ENCODE measurements at places on chromosomes 7 and 10.
A peak's percentile ranks its signal among the peaks of the same experiment; 100 is the strongest.

- no peak for DNase-seq
Measured at GRCh38 chr7:35241436-35241835, 12.5 kb downstream of the TBX20 start.

DNA sequence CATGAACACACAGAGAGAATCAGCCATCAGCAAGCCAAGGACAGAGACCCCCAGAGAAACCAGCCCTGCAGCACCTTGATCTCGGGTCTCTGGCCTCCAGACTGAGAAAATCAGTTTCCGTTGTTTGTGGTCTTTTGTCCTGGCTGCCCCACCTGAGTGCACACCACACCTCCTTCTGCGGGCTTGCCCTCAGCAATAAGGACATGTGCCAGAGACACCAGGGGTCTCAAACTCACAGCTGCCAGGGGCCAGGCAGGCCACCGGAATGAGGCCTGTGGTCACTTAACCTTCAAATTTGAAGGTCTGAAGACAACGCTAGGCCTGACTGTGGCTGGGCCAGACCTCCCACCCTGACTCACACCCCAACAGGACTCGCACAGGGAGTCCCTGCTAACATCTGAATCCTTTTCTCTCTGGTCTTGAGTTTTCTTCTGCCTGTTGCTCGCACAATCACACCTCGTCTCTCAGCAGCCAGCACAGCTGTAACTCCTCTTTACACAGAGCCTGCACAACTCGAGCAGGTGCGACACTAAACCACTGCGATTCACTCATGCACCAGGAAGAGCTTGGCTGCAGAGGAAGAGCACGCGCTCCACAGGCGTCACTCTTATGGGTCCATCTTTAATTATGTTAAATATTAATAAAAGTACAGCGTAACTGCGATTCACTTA, 86.2 kb downstream of the CHST15 start:
- DNase-seq, result no peak

DNA sequence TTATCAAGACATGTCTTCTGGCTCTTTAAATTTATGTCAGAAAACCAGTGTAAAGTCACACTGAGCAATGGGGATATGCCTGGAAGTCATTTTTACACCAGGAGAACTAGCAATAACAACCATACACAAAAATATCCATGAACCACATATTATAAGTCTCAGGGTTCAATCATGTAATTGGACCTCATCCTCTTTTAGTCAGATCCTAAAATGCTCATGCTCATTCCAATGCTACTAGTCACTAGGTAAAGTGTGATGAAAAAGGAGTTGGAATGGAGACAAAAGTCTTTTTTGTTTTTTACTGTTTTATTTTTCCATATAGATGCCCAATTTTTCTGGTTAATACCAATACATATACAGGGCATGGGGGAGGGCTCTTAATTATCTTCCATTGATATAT, 306.1 kb downstream of the DGKB start:
- peak; percentile 14 for DNase-seq

GRCh38 chr7:105940109-105940508, 23.0 kb upstream of the CDHR3 start:
- DNase-seq, result no peak

DNA sequence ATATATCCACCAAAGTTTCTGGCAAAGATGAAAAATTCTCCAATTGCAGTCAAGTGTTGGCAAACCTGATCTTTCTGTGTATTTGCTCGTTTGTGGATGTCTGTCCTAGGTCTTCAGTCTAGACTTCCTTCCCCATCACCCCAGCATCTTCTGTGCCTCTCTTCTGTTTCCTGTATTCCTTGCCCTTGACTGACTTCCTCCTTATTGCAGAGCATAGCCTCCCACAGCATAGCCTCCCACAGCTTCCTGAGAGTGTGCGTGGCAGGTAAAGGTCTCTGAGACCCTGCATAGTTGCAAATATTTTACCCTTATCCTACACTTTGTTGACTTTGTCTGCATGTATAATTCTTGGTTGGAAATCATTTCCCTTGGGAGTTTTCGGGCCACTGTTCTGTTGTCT, 18.4 kb downstream of the SLC18A2 start:
- no peak for DNase-seq

DNA sequence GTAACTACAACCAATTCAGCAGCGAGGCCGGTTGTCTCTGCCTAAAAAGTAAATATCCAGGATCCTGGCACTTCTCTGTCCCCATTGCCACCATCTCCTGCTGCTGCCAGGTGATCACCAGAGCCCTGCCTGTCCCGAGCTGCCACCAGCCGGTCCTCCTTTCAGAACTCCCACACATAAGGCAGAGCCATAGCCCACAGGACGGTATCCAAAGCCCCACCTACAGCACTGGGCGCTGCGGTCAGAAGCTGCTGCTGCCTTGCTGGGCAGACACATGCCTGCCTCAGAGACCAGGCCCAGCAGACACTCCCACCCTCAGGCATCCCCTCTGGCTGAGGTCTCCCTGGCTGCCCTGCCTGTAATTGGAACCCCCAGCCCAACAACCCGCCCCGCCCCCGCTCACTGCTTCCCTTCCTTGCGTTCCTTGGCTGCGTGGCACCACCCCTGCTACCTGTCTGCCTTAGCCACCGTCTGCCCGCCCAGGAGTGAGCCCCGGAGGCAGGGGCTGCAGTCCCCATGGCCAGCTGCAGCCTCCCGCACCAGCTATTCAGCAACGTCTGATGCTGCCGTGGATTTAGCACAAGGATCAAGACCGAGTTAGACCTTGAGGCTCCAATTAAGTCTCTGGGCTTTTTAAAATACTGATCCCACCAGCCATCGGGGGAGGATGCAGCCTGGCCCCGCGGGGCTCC, 100.7 kb downstream of the CYTH3 start:
- no peak for DNase-seq

GRCh38 chr7:156556083-156556482, 84.5 kb upstream of the RNF32 start:
- no peak for DNase-seq

- DNase-seq, result no peak
Measured at GRCh38 chr7:15464667-15465121, 97.1 kb downstream of the AGMO start.

DNA sequence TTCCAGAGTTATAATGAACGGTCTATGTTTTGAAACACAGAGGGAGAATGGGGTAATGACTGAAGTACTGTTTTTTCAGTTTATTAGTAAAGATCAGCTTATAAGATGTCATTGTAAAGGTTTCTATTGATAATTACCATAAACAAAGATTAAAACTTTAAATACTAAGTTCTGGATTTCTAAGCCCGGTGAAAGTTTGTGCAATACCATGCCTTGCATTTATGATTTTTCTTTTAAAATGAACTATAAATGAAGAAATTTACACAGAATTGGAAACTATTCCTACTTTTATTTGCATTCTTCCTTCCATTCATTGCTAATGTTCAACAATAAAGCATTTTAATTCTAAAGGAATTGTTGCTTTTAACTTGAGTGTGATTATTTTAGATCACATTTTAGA, 4.9 kb downstream of the MEOX2 start:
- DNase-seq, result no peak

DNA sequence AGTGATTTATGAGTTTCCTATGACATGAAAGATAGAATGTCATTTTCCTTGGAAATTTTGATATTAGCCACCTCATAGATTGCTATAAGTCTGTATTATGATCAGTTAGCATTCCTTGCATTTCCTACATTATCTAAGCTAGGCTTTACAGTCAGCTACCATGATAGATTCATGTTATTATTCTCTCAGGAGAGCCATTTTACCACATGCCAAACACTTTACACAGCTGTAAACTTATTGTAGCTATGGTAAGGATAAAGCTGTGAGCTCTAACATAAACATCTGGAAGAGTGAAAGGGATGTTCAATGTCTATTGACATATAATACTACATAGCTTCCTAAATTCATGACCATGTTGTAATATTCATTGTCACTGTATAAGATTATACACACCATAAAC, 608.0 kb downstream of the PHTF2 start:
- DNase-seq, result no peak

DNA sequence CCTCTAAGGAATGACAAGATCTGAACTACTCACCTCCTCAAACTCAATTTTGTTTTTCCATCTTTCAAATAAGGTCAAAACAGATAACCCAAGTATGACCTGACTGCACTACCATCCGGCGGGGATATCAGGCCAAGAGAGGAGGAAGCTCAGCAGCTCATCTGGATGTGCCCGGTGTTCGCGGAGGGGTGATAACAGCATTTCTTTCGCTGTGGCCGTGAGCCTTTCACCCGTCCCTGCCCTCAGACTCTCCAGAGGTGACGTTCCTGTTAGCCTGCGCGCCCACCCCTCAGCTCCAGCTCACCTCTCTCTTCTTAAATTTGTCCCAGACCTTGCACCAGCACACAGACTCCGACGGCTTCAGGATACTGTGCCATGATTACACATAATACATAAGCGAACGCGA, 526 bp downstream of the ZNF248 start:
- peak; percentile 64 for DNase-seq

DNA sequence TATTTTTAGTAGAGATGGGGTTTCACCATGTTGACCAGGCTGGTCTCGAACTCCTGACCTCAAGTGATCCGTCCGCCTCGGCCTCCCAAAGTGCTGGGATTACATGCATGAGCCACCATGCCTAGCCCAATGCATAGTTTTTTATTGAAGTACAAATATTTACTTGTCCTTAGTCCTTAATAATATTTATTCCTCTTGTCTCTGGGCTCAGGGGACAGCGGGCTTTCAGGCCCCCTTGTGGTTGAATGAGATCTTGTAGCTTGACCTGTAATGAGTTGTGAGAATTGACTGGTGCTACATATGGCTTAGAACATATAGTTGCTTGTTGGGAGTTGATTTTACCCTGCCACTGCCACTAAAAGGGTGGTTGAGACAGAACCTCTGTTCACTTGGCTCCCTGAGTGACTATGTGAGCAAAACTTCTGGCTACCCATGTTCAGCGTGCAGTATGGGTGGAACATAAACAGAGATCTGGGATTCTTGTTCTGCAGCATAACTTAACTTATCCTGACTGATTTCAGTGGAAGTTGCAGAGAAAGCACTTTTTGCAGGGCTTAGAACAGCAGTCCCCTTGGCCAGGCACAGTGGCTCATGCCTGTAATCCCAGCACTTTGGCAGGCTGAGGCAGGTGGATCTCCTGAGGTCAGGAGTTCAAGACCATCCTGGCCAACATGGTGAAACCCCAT, 14.9 kb downstream of the CCL26 start:
- peak; percentile 43 for DNase-seq

DNA sequence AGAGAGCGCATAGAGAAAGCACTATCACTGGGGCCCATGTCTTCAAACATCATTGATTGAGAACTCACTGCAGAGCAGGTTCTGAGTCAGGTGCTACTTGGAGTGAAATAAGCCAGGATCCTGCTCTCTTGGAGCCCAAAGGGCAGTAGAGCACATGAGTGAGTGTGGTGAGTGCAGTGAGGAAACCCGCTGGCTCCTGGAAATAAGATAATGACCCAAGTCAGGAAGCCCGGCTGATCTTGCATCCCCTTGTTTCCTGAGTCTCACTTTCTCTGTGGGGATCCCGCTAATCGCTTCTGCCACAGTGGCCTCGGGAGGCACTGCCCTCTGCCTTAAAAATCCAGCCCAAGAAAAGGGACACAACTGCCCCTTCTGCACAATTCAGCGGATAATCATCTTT, 7.1 kb upstream of the FAM107B start:
- DNase-seq, result no peak

GRCh38 chr10:47362199-47362598, 14.0 kb downstream of the RBP3 start:
- DNase-seq, result no peak

- DNase-seq, result no peak
Measured at GRCh38 chr10:69317626-69318105, 39.4 kb downstream of the HK1 start.

- DNase-seq, result no peak
Measured at GRCh38 chr10:47311193-47311931, 10.9 kb upstream of the GDF2 start.

GRCh38 chr7:35971133-35971891, 170.5 kb downstream of the SEPTIN7 start:
- no peak for DNase-seq

DNA sequence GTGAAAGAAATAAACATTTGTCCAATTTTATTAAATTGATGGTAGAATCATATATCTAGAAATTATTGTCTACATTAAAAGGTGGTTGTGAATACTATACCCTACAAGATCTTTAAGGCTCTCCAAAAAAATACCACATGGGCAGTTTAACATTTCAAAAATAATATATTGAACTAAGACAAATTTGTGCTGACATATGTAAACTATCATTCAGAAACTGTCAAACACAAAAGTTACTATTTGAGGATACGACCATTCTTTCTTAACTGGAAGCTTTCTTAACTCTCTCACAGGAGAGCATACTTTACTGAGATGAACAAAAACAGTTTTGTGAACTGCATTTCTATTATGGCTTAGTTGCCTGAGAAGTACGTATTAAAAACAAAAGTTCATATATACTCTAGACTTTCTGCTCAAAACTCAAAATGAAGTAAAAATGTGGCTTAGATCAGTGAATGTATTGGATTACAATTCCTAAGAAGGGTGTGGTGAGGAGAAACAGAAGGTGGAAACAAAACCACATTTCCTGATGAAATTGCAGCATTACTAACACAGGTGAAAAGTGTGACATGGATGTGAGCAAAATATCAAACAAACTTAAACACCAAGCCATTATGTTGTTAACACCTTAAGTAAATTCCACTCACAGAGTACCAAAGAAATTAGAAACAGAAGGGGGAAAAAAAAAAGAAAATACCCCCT, 138.5 kb downstream of the SEMA3A start:
- no peak for DNase-seq

DNA sequence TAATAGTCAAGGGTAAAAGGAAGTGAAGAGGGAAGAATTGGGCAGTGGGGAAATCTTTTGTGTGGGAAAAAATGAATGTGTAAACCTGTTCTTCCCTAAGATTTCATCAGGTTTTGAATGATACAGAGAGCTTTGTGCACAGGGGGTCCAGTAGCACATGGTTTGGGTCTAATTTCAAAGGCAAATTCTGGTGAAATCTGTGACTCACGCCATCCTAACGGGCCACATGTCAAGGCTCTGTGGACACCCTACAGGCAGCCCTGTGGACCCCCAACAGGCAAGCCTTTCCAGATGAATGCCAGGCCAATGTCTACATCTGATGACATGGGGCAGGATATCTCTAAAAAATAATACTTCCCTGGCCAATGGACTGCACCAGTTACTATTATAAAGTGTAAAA, 309.8 kb downstream of the PARD3 start:
- DNase-seq, result no peak

Data from RKO (cell line).